ENCODE measurements at places on chromosomes 4 and X.

DNA sequence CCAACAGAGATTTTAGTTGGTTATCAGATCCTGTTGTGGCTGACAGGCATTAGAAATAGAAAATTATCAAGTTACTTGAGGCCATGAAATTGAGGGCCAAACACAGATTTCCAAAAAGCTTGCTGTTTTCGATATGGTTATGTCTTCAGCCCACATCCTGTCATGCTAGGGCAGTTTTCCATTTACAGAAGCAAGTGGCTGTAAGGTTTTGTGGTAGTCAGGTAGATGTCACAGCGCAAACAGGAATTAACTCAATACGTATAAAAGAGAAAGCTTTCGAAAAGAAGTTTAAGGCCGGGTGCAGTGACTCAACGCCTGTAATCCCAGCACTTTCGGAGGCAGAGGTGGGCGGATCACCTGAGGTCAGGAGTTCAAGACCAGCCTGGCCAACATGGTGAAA is 104.6 kb downstream of the DMD start:
- DNase-seq, result no peak

- no peak for DNase-seq
Observed at GRCh38 chr4:54708339-54709279, 50.9 kb downstream of the KIT start.

GRCh38 chrX:136030303-136031191 is 45.3 kb downstream of the SLC9A6 start:
- peak; percentile 55 for DNase-seq

- no peak for DNase-seq
Observed at GRCh38 chr4:7324651-7325121, 110.0 kb downstream of the PSAPL1 start.

GRCh38 chr4:153623491-153623890 is 60.6 kb upstream of the TLR2 start:
- no peak for DNase-seq

- no peak for DNase-seq
Observed at GRCh38 chr4:127047930-127048329, 584.8 kb upstream of the INTU start.

- DNase-seq, result no peak
Observed at GRCh38 chr4:15901998-15902397, 36.5 kb downstream of the FGFBP1 start.

- DNase-seq, result no peak
Observed at GRCh38 chr4:155488691-155489090, 111.9 kb upstream of the MAP9 start.

- no peak for DNase-seq
Observed at GRCh38 chr4:40458683-40459082, 123.5 kb downstream of the CHRNA9 start.

GRCh38 chr4:145909281-145909715 is 29.3 kb downstream of the ZNF827 start:
- peak; percentile 35 for DNase-seq

GRCh38 chr4:23353200-23353599 is 536.6 kb downstream of the PPARGC1A start:
- no peak for DNase-seq

DNA sequence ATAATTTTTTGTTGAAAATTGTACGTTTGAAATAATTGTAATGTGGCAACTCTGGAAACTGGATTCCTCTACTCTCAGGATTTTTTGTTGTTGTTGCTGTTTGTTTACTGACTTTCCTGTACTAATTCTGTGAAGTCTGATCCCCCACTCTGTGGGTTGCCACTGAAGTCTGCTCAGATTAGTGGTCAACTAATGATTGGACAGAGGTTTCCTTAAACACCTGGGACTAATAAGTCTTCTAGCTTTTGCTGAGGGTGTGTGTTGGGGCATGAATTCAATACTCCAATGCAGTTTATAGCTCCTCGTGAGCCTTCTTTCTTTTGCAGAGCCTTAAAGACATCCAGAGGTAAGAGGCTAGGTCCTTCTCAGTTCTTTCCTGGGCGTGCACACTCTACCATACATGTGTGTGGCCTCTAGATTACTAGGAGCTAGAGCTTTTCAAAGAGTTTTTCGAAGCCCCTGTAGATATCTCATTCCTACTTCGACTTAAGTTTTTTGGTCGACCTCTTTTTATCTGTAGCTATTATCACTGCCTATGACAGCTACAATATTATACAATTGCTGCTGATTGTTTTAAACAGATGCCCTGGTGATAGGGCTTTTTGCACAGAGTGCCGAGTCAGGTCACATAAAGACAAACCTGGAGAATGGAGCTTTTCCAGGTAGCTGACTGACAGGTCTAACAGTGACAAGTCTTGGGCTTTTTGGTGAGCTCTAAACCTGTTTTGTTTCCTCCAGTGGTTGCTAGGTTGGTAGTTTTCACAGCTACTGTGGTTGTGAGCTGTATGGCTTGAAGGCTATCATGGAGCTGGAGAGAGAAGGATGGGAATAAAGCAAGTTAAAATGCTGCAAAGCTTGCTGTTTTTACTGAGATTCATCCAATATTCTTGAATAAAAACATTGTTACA is 34.0 kb downstream of the BMP2K start:
- DNase-seq, result no peak

- DNase-seq, result no peak
Observed at GRCh38 chr4:56080384-56080783, 131.6 kb downstream of the CEP135 start.

- DNase-seq, result no peak
Observed at GRCh38 chr4:180636696-180637404, 1606.4 kb upstream of the TENM3 start.

GRCh38 chr4:113692809-113693411 is 68.6 kb downstream of the CAMK2D start:
- DNase-seq, result no peak

- DNase-seq, result no peak
Observed at GRCh38 chrX:76517544-76517943, 90.0 kb downstream of the MAGEE1 start.

DNA sequence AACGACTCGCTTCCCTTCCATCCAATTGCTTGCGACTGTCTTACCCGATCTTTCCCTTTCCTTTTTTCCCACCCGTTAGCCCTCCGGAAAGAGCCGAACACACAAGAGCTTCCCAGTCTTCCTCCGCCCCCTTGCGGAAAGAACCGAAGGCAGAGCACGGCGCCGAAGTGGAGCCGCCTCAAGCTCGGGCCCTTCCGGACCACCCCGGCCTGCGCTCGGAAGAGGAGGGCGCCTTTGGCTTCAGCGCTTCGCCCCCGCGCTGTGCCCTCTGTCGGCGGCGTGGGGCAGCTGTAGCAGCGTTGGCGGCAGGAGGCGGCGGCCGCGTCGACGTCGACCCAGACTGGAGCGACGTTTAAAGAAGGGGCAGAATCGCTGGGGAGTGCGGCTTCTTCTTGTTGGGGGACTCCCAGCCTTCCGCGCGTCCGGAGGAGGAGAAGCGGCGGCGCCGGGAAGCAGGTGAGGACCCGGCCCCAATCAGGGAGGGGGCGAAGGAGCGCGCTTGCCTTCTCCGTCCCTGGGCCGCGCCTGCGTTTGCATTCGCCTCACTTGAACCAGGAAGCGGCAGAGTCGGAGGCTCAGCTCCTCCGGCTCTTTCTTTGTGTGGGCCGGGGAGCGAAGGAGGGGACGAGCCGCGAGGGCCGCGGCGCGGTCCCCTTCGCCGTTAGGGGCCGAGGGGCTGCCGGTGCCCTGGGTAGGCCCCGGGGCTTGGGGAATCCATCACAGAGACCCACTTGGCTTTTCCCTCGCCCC is at the start of gene ZBTB33:
Gene ZBTB33 (plus strand): TSS at position 291 of the 750 bp plus-strand sequence. CDS start 2,604 bp downstream, outside the sequence.
- DNase-seq, result peak; percentile 97

DNA sequence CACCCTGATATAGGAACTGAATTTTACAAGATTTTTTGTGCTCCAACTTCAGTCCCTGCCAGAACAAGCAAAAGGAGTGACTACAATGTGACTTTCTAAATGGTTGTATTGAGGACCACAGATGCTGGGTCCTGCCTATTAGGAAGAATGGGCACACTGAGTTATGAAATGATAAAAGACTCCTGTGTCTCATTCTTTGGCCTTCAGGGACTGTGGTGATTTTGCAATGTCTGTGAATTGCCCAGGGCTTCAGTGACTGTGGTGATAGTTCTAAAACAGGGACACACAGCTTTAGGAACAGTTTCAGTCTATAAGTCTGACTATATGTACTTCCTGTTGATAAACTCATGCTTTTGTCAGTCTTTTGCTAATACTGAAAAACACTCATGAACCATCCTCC is 210.2 kb downstream of the DMD start:
- no peak for DNase-seq

DNA sequence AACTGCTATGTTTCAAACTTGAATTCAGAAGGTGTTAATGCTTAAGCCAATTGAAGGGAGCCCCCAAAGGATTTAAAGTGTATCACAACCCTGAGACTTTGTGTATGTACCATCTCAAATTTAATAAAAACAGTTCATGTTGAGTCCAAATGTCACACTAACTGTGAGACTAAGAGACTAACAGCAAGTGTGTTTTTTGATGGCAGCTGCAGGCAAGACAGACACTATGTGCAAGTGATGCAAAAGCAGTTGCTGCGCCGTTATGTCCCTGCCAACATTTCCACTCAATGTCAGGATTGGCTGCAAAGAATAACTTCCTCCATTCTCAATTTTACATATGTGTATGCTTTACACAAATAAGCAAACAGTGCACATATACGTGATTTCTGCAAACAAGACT is 594.6 kb downstream of the IL15 start:
- DNase-seq, result no peak

DNA sequence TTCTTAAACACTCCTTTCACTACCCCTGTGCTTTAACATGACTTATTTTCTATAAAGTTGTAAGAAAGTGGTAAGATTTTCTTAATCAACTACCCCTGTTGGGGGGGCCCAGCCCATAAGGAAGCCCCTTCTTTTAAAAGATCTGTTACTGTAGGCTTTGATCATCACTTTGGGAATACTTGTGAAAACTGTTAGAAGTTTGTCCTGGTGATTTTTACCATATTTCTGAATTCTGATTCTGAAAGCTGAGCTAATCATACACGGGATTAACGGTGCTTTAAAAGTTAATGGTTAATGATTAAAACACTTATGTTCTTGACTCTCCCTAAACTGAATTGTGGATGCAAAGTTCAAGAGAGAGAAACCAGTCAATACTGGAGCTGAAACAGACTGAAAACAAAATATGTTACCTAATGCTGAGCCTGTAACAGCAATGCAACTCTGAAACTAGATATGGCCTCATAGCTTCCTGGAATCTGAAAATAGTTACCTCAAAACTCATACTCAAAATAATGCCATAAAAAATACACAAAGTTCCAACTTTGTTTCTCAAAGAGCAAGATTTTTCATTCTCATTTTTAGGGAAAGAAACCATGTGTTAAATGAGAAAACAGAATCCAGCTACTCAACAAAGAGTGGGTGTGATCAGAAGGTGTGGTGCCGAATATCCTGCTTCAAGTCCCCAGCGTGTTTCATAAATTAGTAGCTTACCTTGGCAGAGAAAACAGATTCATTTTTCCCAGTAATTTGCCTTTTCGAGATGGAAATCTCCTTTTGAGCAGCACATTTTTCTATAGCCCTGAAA is 31.6 kb downstream of the ADH7 start:
- DNase-seq, result no peak

DNA sequence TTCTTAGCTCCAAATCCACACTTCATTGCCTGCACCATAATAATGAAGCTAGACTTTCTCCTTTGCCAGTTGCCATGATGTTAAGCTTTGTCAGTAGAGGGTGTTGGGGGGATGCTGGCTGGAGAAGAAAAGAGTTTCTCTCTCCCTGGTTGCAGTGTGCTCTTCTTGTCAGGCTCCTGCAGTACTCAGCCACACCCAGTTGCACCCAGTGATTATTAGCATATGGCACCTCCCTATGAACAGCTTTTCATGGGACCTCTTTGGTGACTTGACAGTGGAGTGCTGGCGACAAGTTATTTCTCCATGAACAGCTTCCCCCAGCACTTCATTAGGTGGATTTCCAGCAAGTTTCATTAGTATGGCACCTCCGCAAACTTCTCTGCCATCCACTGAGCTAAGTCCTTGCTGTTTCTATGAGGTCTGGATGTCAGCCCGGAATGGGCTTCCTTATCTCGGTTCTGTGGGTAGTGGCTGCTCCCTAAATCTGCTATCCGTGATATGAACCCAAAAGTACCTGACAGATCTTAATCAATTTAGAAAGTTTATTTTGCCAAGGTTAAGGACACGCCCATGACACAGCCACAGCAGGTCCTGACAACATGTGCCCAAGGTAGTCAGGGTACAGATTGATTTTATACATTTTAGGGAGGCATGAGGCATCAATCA is 18.8 kb upstream of the OTUD4 start:
- DNase-seq, result no peak
